Stimulated activated CD4-positive, alpha-beta T cell treated with anti-CD3 and anti-CD28 coated beads, Interleukin-1b, Interleukin-23, amount 100 ng/mL, for 1 hour (primary cell): ENCODE measurements at places on chromosomes 6 and 20.

GRCh38 chr6:108546079-108547049 lies 14.4 kb upstream of the FOXO3 start:
- DNase-seq, result no peak

- no peak for DNase-seq
Observed at GRCh38 chr6:38843798-38844197, 128.7 kb downstream of the DNAH8 start.

DNA sequence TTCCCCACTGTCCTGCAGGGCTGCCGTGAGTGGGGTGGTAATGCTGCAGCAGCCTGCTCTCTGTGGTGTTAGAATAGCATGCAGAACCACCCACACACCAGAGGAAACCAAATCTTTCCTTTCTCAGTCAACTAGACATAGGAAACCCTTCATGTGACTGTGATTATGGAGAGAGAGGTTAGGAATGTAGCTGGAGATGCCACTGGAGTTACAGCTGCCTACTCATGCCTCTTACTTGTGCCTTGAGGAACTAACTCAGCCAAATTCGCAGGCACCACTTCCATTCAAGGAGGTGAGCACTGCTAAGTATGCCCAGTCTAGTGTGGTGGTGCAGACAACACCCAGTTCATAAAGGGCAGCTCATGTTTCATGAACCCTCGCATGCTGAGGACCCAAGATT lies 27.4 kb downstream of the MUC22 start:
- no peak for DNase-seq

GRCh38 chr6:27205375-27206278 lies 41.9 kb upstream of the PRSS16 start:
- no peak for DNase-seq

GRCh38 chr20:3732327-3733118 lies at the start of gene HSPA12B:
Gene HSPA12B, plus strand, starts transcription at chr20:3732685. Its CDS starts 5,990 bp downstream, at chr20:3738675.
- DNase-seq, result no peak

DNA sequence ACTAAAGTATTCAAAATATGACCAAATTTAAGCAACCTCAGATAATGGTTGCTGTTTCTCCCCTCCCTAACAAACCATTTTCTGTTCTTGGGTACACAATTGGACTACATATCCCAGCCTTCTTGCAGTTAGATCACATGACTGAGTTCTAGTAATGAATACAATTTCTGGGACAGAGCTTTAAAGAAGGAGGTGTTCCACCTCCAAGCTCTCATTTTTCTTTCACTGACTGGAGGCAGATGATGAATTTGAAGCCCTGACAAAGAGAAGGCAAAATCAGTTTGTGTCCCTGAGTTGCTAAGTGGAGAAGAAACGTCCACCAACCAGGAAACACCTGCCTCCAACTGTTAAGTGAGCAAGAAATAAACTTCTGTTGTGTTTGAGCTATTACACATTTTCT lies 117.2 kb downstream of the LCA5 start:
- no peak for DNase-seq
